ENCODE measurements at places on chromosomes 5 and 9.

DNA sequence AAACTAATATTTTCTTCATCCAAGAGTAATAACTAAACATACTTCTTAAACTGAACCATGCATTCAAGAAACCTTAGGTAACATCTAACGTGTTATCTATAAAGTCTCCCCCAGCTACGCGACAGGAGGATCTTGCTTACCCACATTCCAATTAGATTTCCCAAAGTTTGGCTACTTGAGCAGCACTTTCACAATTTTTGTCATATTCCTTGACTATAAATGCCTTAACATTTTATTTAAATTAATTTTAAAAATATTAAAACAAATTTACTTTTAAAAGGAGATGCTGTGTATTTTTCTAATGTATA is 25.3 kb upstream of the IFNE start:
- DNase-seq, result no peak

DNA sequence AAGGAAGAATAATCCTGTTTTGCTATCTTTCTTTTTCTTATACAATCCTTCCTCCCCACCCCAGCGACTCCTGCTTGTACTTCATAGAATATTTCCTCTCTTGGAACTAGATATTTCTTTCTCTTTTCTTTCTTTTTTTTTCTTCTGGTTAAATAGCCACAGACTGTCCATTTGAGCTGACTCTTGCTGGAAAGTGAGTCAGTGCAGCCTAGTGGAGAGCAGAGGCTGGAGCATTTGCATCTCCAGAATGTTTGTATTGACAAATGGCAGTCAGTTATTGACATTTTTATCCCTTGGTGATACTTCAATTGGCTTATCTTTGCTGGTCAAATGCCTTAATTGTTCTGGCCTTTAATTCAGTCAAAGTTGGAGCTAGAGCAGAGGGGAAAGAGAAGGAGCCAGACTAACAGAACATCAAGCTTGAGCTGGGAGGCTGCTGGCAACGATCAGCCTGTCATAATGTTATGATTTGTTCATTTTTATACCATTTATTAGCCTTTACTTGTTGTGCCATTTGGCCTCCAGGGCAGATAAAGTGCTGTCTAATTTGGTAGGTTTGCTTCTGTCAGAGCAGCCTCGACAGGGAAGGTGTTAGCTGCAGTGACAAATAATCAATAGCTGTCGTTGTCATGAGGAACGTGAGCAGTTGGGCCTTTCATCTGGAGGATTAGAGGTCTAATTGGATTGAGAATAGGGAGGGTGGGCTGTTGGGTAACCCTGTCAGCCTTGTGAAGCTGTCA is 69.0 kb downstream of the INVS start:
- DNase-seq, result no peak

DNA sequence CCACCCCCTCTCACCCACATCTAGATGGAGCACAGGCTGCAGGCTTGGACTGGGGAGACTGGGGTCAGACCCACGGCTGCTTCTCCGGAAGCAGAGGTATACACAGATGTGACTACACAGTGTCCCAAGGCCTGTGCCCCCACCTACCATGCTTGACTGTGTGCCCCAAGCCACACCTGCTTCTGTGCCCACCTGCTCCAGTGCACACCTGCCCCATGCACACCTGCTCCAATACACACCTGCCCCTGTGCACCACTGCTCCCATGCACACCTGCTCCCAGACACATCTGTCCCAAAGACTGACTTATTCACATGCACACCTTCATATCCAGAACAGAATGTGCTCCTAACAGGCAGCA is 5.5 kb upstream of the COL5A1 start:
- DNase-seq, result no peak

GRCh38 chr5:15774632-15775031 is 274.7 kb downstream of the FBXL7 start:
- DNase-seq, result no peak

DNA sequence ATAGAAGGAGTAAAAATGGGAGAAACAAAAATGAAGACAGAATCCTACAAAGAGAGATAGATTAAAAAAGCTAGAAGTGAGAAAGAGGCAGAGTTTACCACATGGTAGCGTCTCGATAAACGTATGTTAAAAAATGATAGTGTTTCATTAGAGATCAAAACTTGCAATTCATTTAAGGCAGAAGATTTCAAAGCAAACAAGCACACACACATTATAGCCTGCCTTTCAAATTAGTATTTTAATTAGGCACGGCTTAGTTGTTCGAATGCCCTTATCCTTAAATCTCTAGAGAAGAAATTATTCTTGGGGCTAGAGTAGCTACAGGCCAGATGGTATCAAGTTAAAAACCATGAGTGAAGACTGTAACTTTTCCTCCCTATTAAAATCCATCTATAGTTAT is 6.0 kb downstream of the STOM start:
- DNase-seq, result no peak

DNA sequence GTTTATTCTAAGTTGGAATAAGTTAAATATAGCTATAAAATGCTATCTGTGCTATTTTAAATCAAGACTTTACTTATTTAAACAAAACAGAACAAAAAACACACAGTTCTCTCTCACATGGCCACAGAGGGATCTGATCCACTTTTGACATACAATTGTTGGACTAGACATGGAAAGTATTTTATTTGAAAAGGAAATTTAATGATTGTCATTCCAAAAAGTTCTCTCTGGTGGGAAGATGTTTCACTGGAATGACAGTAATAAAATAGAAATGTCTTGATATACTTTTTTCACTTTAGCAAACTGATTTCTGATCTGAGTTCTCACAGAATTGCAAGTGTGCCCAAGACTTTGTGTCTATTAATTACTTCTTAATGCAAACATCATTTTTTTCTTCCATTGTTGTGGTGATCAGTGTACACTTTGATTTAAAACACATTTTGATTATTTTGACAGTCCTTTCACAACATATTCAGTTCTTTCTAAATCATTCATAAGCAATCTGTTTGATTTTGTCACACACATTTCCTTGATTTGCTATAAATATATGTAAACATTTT is 30.1 kb upstream of the MINAR2 start:
- DNase-seq, result no peak

DNA sequence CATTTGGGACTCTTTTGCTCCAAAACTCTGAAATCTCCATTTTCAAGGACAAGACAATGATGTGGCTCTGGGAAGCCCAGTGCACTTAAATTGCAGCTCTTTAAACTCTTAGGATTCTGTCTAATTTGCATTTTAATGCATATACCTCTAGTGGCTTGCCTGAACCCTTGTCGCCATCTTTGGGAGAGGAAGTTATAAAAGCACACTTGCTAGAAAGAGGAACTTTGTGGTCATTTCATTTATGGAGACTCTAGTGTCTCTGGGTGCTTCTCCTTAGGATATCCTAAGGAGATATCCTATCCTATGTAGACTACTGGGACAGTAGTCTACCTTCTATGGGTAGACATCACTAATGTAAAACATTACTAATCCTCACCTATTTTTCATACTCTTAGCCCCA is 77.3 kb upstream of the SLC1A3 start:
- no peak for DNase-seq

GRCh38 chr5:132059696-132060500 is 557 bp upstream of the IL3 start:
- peak; percentile 25 for DNase-seq

GRCh38 chr5:177302354-177303110 is 987 bp downstream of the RAB24 start:
- DNase-seq, result no peak

DNA sequence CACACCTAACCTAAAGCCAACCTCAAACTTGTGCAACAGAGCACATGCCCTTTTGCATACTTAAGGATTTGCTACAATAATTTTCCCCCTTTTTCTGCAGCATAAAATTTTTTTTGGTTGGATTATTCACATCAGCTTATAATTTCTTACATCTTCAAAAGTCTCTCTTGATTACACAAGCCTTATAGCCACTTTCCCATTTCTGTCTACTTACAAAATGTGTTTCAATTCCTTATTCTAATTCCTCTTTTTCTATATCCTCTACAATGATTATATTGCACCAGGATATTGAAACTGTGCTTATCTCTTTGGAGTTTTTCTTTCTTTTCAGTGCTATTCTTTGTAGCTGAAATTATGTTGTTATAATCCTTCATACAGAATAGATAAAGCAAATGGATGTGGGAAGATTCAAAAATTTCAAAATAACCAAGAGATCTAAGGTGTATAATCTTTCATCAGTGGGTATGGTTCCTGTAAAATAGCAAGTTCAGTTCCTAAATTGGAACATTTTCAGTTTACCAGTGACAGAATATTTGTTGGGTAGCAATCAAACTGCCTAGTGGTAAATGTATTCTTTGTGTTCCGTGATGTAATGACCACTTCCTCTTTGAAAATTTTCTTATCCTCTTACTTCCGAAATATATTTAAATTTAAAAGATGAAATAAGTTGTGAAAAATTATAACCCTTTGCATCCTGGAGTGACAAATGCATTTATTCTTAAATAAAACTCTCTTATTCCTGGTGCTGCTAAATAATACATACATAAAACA is 386.8 kb upstream of the CHD1 start:
- DNase-seq, result no peak

DNA sequence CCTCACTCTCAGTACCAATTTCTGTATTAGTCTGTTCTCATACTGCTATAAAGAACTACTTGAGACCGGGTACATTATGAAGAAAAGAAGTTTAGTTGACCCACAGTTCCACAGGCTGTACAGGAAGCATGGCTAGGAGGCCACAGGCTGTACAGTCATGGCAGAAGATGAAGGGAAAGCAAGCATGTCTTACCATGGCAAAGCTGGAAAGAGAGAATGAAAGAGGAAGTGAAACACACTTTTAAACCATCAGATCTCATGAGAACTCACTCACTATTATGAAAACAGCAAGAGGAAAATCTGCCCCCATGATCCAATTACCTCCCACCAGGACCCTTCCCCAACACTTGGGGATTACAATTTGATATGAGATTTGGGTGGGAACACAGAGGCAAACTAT is 698.8 kb downstream of the CDH9 start:
- no peak for DNase-seq

DNA sequence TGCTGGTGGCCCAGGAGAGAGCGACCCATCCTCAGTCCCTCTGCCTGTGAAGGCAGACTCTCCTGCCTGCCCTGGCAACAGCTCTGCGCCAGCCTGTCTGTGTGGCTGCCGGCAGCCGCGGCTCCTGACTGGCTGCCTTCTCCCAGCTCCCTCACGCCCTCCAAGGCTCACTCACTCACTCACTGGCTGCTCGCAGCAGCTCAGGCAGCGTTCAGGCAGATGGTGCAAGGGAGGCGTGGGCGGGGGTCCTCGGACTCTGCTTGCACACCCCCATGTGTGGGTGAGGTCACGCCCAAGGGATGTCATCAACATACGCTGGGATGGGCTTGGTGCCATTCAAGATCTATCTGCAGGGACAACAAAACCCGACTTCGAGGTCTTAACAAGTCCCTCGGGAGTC is 66.7 kb downstream of the DAB2IP start:
- DNase-seq, result no peak

- DNase-seq, result no peak
These were observed 220.7 kb downstream of the FANCC start for GRCh38 chr9:95096807-95097206.

DNA sequence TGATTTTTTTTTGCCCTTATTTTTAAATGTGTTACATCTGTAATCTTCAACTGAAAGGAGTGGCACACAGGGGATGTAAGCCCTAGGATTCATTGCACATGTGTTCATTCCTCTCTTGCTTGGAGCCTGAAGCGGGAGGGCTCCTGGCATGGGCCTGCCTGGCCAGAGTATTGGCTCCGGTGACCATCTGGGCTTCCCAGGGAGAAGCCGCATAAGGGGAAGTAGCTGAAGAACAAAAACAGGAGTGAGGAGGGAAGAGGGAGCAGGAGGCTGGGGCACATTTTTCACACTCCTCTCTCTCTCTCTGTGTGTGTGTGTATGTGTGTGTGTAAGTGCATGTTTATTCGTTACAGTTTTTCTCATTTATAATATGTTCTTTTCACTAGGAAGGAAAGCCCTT is 269.9 kb downstream of the PRR16 start:
- DNase-seq, result no peak

DNA sequence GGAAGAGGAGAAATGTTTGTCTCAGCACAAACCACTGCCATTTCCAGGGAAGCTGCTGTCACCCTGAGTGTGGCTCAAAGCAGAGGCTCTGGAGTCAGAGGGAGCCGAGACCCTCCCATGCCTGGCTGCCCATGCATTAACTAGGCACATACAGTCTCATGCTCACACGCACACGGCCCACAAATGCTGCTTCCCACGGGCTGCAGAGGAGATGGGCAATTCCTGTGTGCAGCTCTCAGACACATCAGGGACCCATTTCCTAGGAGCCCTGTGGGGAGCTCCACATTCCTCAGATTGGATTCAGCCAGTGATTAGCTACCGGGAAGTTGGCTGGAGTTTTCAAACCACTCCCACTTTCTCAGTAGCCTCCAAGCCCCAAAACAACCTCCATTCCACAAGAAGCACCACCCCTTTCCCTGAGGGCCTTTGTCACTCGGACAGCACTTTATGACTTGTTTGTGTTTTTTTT is 9.1 kb upstream of the PTGES start:
- no peak for DNase-seq

DNA sequence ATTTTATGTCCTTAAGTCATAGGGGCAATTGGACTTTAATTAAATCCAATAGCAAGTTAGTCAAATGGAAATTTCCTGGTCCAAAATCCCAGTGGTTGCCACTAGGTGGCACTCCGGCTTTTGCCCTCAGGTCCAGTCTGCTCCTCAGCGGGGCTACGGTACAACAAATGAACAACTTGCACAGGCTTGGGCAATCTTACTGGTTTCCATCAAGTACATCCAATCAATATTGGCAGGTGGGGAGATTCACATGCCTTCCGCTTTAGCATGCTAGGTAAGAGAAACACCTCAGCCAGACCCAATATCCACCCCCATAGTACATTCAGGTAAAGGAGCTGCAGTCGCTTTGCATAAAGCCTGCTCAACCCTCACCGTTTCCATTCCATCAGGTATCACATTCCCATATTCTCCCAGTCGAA is 6.3 kb upstream of the MXD3 start:
- DNase-seq, result peak; percentile 80

- DNase-seq, result no peak
These were observed 132.9 kb downstream of the SIL1 start for GRCh38 chr5:139065306-139065705.

DNA sequence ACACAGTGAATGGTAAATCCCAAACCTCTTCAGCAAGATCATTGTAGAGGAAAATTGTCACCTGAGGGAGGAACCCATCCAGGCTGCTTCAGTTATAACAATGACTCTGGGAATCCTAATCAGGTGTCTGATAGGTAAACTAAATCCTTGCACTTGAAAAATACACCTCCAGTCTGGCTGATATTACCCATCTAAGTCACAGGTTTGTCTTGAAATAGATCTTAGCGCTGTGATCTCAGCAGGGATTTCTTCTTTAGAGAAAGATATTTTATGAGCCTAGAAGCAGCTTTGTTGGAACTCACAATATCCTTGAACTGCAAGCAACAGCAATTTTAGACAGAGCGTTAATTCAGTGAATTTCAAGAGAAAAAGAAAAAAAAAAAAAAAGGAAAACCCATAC is 149.7 kb downstream of the SGCD start:
- no peak for DNase-seq
